ENCODE measurements at places on chromosomes 12 and 14. TPM values are rescaled to one million over a fixed set of nuclear protein-coding genes. Genes with fewer than 3 reads are reported as not detected.

- 0 out of 2 replicates have a peak, but pooled peaks cover 5% of the 10 kb centered on the region for H3K27me3 ChIP-seq
- DNase-seq, result peak; percentile 48
- H3K4me3 ChIP-seq, result no peak overlapping the region
- no peaks in the 10 kb centered on the region for H3K36me3 ChIP-seq
- H3K4me1 ChIP-seq, result peaks cover 19% of the 10 kb centered on the region
These were observed 8.9 kb upstream of the FOXN3 start for GRCh38 chr14:89425931-89426330.

DNA sequence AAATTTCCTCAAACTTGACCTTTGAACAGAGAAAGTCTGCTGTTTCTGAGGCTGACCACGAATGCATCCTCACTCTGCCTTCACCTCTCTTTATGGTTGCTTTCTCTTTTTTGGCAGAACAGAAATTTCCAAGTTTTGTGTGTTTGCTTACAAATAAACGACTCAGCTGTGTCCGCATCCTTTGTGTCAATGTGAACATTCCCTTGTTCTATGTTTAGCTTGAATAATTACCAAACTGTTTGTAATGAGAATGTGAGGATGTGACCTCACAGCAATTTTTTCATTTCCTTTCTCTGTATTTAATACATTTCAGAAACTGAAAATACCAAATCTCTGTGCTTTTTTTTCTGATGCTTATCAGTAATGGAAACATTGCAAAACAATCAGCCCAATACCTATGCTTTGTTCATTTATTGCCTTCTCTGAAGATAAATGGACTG is 410.9 kb downstream of the EGLN3 start:
- no peaks in the 10 kb centered on the region for H3K36me3 ChIP-seq
- no peak overlapping the region for H3K27ac ChIP-seq
- no peak overlapping the region for H3K4me3 ChIP-seq
- no peaks in the 10 kb centered on the region for H3K4me1 ChIP-seq

TSPAN19 gene
- total RNA-seq, result 0.32 TPM

FOS gene
- total RNA-seq, result 50.4 TPM

NUP37 gene
- 77.5 TPM for total RNA-seq

DNA sequence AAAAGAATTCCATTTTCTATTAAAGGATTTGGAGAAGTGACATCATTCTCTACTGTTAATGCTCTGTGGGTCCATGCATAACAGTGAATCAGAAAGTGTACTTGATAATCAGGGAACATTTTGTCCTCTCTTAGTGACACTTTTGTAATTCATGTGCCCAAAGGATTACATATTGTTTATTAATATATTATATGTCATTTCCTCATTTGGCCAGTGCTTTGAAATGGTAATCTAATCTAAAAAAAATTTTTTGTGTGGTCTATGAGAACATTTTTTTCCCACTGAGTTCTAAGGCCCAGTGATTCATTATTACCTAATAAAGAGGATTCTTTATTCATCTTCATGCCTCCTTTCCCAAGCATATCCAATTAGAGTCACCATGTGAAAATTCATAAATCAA is 79.7 kb upstream of the MYF6 start:
- no peak overlapping the region for H3K27ac ChIP-seq
- no peak for DNase-seq

GRCh38 chr14:52259434-52259833 is 8.1 kb upstream of the PTGDR start:
- H3K4me3 ChIP-seq, result no peak overlapping the region
- H3K27me3 ChIP-seq, result no peaks in the 10 kb centered on the region
- H3K27ac ChIP-seq, result no peak overlapping the region
- H3K4me1 ChIP-seq, result no peaks in the 10 kb centered on the region

GRCh38 chr14:79254069-79254775 is 957.1 kb downstream of the DIO2 start:
- no peaks in the 10 kb centered on the region for H3K36me3 ChIP-seq
- H3K27me3 ChIP-seq, result no peaks in the 10 kb centered on the region
- DNase-seq, result no peak
- H3K4me1 ChIP-seq, result no peaks in the 10 kb centered on the region
- H3K27ac ChIP-seq, result no peak overlapping the region
- H3K4me3 ChIP-seq, result no peak overlapping the region

- H3K27me3 ChIP-seq, result no peaks in the 10 kb centered on the region
- no peak for DNase-seq
- H3K36me3 ChIP-seq, result peaks cover 14% of the 10 kb centered on the region
These were observed 17.1 kb upstream of the NEK9 start for GRCh38 chr14:75143761-75144527.

SELPLG gene
- total RNA-seq, result 1.2 TPM

DNAH10 gene
- 1.3 TPM for total RNA-seq

GRCh38 chr12:68349220-68349621 is 17.1 kb upstream of the MDM1 start:
- no peaks in the 10 kb centered on the region for H3K36me3 ChIP-seq
- no peak for DNase-seq
- H3K27ac ChIP-seq, result no peak overlapping the region
- H3K4me3 ChIP-seq, result no peak overlapping the region
- peaks cover 12% of the 10 kb centered on the region for H3K4me1 ChIP-seq
- peaks cover 4% of the 10 kb centered on the region for H3K27me3 ChIP-seq

GRCh38 chr12:107235600-107235999 is 142.3 kb upstream of the CRY1 start:
- H3K27ac ChIP-seq, result no peak overlapping the region
- H3K36me3 ChIP-seq, result no peaks in the 10 kb centered on the region
- no peak overlapping the region for H3K4me3 ChIP-seq

DNA sequence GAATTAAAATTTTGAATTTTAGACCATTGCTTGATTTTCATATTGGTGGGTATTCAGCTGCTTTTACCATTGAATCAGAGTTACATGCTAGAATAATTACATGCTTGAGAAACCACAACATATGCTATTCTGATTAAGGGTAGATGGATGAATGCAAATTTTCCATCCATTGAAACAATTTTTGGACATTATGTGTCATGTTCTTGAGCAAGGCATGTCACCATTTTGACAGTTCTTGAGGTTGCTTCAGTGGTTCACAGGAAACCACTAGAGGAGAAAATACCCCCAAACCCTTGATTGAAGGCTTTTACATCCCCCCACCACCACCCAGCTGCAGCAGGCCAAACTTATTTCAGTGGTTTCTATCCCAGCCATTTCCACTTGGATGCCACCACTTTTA is 13.5 kb downstream of the UBR7 start:
- H3K27me3 ChIP-seq, result no peaks in the 10 kb centered on the region
- no peaks in the 10 kb centered on the region for H3K4me1 ChIP-seq
- H3K36me3 ChIP-seq, result peaks cover 11% of the 10 kb centered on the region
- H3K4me3 ChIP-seq, result no peak overlapping the region
- H3K27ac ChIP-seq, result no peak overlapping the region
- no peak for DNase-seq

GRCh38 chr12:68294251-68294650 is 37.9 kb downstream of the MDM1 start:
- DNase-seq, result no peak
- H3K36me3 ChIP-seq, result no peaks in the 10 kb centered on the region

MAP3K9 gene
- total RNA-seq, result 11.7 TPM

DNA sequence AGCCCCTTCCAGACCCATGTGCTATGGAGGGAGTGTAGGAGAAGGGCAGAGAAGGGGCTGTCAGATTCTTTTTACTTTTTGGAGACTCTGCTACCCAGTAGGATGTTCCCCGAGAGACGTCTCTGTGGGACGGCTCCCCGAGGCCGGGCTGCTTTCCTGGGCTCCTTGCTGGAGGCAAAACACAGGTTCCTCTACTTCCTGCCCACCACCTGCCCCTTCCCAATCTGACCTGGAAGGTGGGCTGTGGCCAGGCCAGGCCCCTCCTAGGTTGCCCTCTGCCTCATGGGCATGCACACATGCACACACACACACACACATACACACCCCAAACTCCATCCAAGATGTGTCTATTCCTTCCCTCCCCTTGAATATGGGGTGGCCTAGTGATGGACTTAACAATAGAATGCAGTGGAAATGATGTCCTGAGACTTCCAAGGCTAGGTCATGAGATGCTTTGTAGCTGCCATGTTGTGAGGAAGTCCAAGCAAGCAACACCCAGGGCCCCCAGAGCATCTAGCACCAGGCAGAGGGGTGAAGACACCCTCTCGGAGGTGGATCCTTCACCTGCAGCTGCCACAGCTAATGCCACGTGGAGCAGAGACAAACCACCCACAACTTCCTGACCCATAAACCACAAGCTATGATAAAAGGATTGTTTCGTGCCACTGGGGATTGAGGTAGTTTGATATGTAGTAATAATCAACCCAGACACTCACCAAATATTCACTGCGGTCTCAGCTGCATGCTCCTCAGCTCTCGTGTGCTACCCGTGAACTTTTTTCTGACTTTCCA is 1.6 kb upstream of the ASB2 start:
- H3K36me3 ChIP-seq, result no peaks in the 10 kb centered on the region
- H3K27me3 ChIP-seq, result no peaks in the 10 kb centered on the region
- no peak for DNase-seq
- H3K4me3 ChIP-seq, result no peak overlapping the region
- H3K4me1 ChIP-seq, result no peaks in the 10 kb centered on the region
- H3K27ac ChIP-seq, result no peak overlapping the region

TMCC3 gene
- 4.5 TPM for total RNA-seq

KRT83 gene
- total RNA-seq, result not detected

- H3K4me1 ChIP-seq, result peaks cover 2% of the 10 kb centered on the region
- H3K27ac ChIP-seq, result no peak overlapping the region
- DNase-seq, result no peak
- H3K27me3 ChIP-seq, result no peaks in the 10 kb centered on the region
- H3K4me3 ChIP-seq, result no peak overlapping the region
These were observed 7.9 kb downstream of the LTBP2 start for GRCh38 chr14:74604157-74604556.

PLA2G1B gene
- 2.0 TPM for total RNA-seq

DNA sequence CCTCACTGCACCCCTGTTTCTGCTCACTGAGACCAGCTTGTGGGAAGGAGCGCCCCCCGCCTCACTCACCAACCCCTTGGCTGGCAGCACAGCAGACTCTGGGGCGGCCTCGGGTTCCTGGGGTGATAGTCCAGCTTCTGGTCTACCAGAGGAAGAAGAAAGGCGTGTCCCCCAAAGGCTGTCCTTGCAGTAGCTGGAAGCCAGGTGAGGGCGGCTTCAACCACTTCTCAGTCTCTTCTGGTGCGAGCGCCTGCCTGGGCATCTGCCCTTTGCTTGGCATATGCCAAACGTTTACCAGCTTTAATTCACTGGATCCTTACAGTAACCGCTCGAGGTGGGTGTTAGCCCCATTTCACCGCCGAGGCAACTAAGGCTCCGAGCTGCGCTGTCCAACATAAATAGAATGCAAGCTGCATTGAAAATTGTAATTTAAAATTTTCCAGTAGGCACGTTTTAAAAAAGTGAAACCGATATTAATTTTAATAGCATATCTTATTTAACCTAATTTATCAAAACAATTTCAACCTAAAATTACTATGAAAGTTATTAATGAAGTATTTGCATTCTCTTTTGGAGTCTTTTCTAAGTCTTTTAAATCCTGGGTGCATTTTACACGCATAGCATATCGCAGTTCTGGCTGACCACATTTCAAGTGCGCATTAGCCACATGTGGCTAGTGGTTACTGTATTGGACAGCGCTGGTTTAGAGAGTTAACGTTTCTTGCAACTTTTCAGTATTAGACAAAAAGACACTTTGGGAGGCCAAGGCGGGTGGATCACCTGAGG is 872 bp downstream of the FAM177A1 start:
- peak overlapping the region; percentile 92 for H3K4me3 ChIP-seq
- no peaks in the 10 kb centered on the region for H3K36me3 ChIP-seq
- peak overlapping the region; percentile 95 for H3K27ac ChIP-seq

- H3K27ac ChIP-seq, result no peak overlapping the region
- no peak for DNase-seq
- no peaks in the 10 kb centered on the region for H3K4me1 ChIP-seq
- no peak overlapping the region for H3K4me3 ChIP-seq
- no peaks in the 10 kb centered on the region for H3K36me3 ChIP-seq
- H3K27me3 ChIP-seq, result no peaks in the 10 kb centered on the region
These were observed 15.4 kb upstream of the PPM1H start for GRCh38 chr12:62950317-62950716.

- H3K27ac ChIP-seq, result no peak overlapping the region
- DNase-seq, result no peak
- no peaks in the 10 kb centered on the region for H3K36me3 ChIP-seq
- H3K4me1 ChIP-seq, result no peaks in the 10 kb centered on the region
- H3K27me3 ChIP-seq, result no peaks in the 10 kb centered on the region
These were observed 4.5 kb upstream of the MAGOHB start for GRCh38 chr12:10617863-10618262.

- DNase-seq, result no peak
- H3K27me3 ChIP-seq, result no peaks in the 10 kb centered on the region
- no peaks in the 10 kb centered on the region for H3K36me3 ChIP-seq
- H3K4me3 ChIP-seq, result no peak overlapping the region
- no peaks in the 10 kb centered on the region for H3K4me1 ChIP-seq
- H3K27ac ChIP-seq, result no peak overlapping the region
These were observed 173.2 kb downstream of the MED13L start for GRCh38 chr12:116104167-116104767.

Measured in HCT116 (cell line).